NCI-H1436 (cell line): ENCODE measurements at places on chromosomes 11 and 22.

DNA sequence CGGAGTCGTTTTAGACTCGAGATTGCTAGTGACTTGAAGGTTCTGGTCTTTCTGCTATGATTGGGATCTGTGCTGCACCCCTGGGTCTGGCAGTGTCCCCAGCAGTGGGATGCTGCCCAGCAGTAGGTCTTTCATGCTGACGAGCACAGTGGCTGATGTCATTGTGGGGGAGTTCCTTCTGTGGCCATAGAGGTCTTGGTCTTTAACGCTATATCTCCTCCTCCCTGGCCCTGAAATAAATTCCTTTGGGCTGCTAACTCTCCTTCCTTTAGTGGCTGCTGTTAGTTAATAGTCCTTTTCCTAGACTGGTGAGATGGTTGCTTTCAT is 136.3 kb downstream of the TEAD1 start:
- no peak for DNase-seq

GRCh38 chr11:64862987-64863390 is 15.4 kb downstream of the EHD1 start:
- no peak for DNase-seq

DNA sequence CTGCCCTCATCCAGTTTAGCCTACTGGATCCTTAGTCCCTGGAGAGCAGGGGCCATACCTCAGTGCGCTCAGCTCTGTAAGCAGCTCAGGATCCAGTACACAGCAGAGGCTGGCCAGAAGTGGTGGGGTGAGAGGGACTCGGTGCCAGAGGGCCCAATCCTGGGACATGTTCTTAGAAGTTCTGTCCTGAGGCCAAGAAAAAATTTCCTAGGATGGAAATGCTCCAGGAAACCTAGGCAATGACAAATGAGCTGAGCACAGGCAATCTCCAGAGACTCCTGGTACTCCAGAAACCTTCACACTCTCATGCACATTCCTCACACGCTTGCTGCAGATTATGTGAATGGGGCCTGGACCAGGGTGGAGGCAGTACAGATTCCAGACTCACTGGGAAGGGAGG is 89.6 kb downstream of the SERGEF start:
- DNase-seq, result no peak

GRCh38 chr11:125063429-125064043 is 431 bp downstream of the SLC37A2 start:
- no peak for DNase-seq

GRCh38 chr11:120182790-120183491 is 27.9 kb upstream of the OAF start:
- DNase-seq, result no peak
